Lung (tissue), 17 donors: ENCODE measurements at places on chromosomes 5 and 9. TPM values are rescaled to one million over a fixed set of nuclear protein-coding genes. Genes with fewer than 3 reads are reported as not detected.

Gene TRPM6
- total RNA-seq, result 2.3 TPM

Gene NAIP
- 49.5 TPM for total RNA-seq

- DNase-seq, result no peak
These were observed 9.2 kb downstream of the PTPN3 start for GRCh38 chr9:109488791-109489492.

DNA sequence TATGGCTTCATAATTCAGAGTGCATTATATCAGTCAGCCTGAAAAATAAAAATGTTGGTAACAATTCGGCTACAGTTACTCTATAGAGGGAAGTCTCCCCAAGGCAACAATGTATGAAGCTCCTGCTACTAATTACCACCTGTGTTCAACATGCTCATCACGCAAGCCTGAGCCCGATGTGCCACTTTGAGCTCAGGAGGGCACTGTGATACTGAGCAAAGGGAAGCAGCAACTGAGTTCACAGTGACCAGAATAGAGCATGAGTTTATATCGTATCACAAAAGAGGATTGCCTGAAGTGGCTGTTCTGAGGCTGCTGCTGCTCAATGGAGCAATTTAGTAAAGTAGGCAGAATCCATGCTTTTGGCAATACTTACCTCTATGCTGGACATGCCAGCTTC is 202.0 kb upstream of the HAPLN1 start:
- no peak for DNase-seq

DNA sequence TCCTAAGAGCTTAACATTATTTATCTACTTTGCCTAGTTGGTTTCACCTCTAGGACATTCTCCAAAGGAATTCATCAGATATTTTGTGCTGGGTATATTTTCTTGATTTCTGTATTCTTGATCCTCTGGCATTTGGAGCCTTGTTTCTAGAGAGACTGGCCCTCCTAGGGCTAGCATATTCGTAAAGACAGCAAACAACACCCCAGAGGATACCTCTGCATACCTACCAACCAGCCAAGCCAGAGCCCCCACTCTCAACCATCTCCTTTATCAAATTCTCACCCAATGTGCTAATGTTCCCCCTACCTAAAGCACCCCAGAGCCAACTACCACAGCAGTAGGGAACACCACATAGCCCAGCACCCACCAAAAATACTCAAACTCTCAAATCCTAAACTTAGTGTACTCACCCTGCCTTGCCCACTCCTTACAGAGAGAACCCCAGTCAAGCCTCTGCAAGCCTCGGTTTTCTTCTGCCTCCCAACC is 149.5 kb downstream of the SEMA5A start:
- DNase-seq, result no peak
